ENCODE measurements at places on chromosomes 16 and 17. TPM values are rescaled to one million over a fixed set of nuclear protein-coding genes. Genes with fewer than 3 reads are reported as not detected.

DNA sequence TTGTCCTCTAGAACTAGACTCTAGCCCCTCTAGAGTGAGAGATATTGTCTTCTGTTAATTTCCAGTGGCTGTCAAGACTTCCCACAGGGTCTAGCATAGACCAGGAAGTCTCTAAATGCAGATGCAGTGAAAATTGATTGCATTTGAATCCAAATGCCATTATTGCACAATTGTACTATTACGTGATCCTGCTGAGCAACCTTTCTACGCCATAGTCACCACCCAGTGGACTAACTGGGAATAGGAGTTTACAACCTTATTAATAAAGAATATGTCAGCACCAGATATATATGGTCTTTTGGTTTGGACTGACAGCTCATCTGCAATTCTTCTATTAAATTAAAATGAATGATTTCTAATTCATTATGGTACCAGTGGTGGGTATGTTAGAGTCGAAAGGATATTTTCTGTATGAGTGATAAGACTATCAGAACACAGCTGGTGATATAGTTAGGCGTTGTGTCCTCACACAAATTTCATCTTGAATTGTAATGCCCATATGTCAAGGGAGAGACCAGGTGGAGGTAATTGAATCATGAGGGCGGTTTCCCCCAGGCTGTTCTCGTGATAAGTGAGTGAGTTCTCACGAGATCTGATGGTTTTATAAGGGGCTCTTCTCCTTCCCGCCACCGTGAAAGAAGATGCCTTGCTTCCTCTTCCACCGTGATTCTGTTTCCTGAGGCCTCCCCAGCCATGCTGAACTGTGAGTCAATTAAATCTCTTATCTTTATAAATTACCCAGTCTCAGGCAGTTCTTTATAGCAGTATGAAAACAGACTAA is 138.9 kb upstream of the CA10 start:
- H3K36me3 ChIP-seq: no peaks in the 10 kb centered on the region
- no peak for DNase-seq
- no peak overlapping the region for H3K27ac ChIP-seq
- H3K4me3 ChIP-seq: no peak overlapping the region

DNA sequence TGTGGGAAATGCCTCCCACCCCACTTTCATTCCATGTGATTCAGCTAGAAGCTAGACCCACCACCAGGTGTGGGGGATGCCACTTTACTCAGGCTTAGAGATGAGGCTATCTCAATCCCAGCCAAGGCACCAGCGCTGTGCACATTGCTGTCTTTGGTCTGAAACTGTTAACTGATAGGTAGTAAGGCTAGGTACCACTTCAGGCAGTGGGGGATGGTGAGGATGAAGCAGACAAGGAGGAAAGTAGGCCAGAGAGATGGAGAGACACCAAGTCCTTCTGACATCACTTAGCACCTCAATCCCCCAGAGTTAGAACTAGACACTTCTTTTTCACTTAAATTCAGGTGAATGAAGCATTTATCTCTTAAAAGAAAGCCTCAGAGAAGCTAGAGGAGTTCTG is 35.8 kb downstream of the ADAMTS18 start:
- no peaks in the 10 kb centered on the region for H3K36me3 ChIP-seq
- no peaks in the 10 kb centered on the region for H3K27me3 ChIP-seq
- no peaks in the 10 kb centered on the region for H3K4me1 ChIP-seq

The FLCN gene
- total RNA-seq: 125 TPM

DNA sequence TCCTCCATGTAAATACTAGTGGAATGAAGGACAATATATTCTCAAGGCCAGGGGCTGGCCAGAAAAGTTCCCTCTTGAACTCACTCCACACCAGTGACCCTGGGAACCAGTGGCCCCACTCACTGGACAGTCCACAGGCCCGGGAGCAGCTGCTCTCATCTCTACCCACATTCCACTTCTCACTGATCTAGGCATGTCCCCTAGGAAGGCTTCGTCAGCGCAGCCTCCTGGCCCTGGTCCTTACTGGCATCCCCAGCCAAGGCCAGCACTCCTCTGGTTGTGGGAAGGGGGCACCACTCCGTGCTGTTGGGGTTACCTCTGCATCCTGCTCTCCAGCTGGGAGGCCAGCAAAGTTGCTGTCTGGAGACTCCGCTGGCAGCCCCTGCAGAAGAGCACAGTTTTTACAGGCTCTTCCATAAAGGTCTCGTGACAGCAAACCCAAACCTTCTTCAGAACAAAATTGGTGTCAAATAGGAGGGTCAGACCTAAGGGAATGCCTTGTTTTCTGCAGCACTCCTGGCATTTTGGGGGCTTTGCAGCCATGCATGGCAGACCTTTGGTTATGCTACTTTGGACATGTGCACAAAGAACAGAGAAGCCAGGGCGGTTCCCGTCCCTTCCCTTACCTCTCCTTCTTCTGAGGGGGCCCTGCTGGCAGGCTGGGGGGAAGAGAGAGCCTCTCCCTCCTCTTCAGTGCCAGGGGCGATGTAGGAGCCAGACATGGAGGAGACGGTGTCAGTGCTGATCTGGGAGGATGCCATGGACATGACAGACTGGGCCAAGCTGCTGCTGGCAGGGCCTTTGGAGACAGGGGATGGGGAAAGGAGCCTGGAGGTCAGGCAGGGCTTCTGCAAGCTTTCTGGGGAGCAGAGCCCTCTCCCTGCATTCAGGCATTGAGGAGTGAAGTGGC is 14.1 kb upstream of the FOXJ1 start:
- DNase-seq: no peak
- no peak overlapping the region for H3K27ac ChIP-seq
- peaks cover 6% of the 10 kb centered on the region for H3K4me1 ChIP-seq
- no peaks in the 10 kb centered on the region for H3K27me3 ChIP-seq
- no peak overlapping the region for H3K4me3 ChIP-seq

The SLC13A5 gene
- total RNA-seq: 1.1 TPM

GRCh38 chr16:57123216-57123973 is 31.0 kb downstream of the CPNE2 start:
- no peak overlapping the region for H3K27ac ChIP-seq
- no peak overlapping the region for H3K4me3 ChIP-seq
- DNase-seq: no peak
- H3K4me1 ChIP-seq: no peaks in the 10 kb centered on the region
- H3K36me3 ChIP-seq: peaks cover 3% of the 10 kb centered on the region
- H3K27me3 ChIP-seq: no peaks in the 10 kb centered on the region

The SECTM1 gene
- total RNA-seq: 12.5 TPM

The MYH2 gene
- 0.18 TPM for total RNA-seq

GRCh38 chr16:79159261-79160049 is 441.1 kb downstream of the MAF start:
- no peak for DNase-seq
- no peaks in the 10 kb centered on the region for H3K4me1 ChIP-seq
- no peak overlapping the region for H3K27ac ChIP-seq
- no peaks in the 10 kb centered on the region for H3K36me3 ChIP-seq
- no peak overlapping the region for H3K4me3 ChIP-seq

DNA sequence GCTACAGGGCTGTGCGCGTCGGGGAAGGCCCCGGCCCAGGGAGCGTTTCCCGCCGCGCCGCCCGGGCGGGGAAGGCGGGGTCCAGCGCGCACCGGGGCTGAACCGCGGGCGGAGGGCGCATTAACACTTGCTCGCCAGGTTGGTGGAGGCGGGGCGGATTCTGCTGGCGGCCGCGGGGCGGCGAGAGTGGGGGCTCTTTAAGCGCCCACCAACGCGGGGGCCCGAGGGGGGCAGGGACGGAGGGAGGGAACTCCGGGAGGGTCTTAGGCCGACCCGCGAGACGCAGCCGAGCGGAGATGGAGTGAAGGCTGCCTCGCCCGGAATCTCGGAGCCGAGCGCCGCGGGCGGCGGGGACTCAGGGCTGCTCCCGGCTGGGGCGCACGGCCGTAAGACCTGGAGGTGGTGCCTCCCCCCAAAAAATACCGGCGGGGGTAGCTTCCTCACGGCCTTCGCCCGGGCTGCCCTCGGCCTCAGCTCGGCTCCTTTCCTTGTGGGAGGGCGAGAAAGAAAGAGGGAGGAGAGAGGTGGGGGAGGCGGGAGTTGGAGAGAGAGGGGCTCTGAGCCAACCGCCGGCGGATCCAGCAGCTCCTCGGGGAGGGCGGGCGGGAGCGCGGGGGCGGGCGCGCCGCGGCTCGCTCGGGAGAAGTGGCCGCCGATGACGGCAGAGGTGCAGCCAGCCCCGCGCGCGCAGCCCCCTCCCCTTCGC is 415 bp upstream of the FOXF1 start:
- peak overlapping the region; percentile 45 for H3K4me3 ChIP-seq
- H3K36me3 ChIP-seq: no peaks in the 10 kb centered on the region
- H3K4me1 ChIP-seq: peaks cover 8% of the 10 kb centered on the region
- peaks cover 43% of the 10 kb centered on the region for H3K27me3 ChIP-seq

The CNEP1R1 gene
- total RNA-seq: 41.9 TPM

GRCh38 chr17:17587614-17588337 is 3.7 kb downstream of the PEMT start:
- H3K4me3 ChIP-seq: no peak overlapping the region
- H3K27me3 ChIP-seq: no peaks in the 10 kb centered on the region
- H3K27ac ChIP-seq: peak overlapping the region; percentile 11
- no peaks in the 10 kb centered on the region for H3K36me3 ChIP-seq
- DNase-seq: no peak

DNA sequence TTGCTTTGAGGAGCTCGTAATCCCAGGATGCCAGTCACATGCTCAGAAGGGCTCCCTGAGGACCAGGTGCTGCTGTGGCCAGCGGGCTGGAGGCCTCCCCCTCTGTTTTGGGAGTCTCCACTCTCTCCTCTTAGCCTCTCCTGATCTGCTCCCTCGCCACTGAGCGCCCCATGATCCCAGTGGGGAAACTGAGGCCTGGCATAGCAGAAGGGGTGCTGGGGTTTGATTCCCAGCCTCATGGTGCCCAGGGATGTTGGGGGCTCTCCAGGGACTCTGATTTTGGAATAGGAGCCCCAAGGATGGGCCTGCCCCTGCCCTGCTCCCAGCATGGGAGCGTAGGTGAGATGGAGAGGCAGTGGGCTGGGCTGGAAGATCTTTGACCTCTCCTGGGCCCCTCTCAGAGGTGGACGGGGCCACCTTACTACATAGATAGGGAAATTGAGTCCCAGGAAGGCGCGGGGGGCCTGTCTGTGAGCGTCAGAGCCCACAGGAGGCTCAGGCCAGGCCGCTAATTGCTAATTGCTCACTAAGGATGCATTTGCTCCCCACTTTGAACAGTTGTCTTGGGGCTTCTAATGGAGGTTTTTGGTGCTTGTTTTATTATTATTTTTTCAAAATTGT is 525 bp upstream of the ADCY7 start:
- H3K27me3 ChIP-seq: no peaks in the 10 kb centered on the region
- H3K4me1 ChIP-seq: peaks cover 5% of the 10 kb centered on the region
- H3K27ac ChIP-seq: no peak overlapping the region
- H3K4me3 ChIP-seq: no peak overlapping the region

Measured in prostate gland (tissue), 2 donors.